Activated T-cell treated with anti-CD3 and anti-CD28 coated beads, Interleukin-2, amount 50 U/mL, for 4 hours (primary cell): ENCODE measurements at places on chromosomes 5 and 9.

DNA sequence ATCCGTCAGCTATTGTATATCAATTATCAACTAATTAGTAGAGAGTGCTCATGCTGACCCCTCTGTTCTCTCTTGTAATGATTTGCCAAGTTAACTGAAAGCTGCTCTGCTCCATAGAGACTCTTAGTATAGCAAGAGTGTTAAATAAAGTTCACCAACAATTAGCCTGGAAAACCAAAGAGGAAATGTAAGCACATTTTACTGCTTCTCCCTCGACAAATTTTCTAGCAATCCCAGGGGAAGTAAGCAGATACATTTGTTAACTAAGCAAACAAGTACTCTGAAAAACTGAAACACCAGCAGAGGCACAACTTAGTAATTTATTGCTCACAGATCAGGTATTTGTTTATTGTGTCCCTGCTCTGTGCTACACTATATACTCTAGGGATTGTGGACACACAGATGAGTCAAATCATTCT is 162.2 kb downstream of the GLIS3 start:
- no peak for DNase-seq

DNA sequence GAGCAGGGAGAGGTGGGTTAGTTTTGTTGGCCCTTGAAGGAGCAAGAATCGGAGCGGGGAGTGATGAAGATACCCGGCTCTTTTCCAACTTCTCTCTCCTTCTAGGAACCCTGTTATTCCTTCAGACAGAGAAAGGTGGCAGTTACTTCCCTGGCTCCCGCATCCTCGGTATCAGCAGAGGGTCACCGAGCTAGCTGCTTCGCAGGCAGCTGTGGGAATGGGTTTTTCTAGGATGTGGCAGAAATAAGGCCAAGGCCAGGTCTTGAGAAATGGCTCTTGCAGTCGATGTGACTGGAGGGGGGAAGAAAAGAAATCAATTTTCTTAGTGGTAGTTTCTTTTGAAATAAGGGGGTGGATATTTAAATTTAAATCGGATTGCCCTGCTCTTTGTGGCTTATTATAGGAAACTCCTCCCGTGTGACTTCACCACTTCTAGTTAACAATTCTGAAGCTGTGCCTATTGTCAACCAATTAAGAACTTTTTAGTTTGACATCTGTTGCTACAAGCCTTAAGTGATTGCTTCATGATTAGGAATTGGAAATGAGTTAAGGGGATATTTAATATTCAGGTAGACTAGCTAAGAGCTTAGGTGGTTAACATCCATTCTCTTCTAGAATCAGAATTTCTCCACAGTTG is 1.4 kb downstream of the SAP30L start:
- DNase-seq: no peak

DNA sequence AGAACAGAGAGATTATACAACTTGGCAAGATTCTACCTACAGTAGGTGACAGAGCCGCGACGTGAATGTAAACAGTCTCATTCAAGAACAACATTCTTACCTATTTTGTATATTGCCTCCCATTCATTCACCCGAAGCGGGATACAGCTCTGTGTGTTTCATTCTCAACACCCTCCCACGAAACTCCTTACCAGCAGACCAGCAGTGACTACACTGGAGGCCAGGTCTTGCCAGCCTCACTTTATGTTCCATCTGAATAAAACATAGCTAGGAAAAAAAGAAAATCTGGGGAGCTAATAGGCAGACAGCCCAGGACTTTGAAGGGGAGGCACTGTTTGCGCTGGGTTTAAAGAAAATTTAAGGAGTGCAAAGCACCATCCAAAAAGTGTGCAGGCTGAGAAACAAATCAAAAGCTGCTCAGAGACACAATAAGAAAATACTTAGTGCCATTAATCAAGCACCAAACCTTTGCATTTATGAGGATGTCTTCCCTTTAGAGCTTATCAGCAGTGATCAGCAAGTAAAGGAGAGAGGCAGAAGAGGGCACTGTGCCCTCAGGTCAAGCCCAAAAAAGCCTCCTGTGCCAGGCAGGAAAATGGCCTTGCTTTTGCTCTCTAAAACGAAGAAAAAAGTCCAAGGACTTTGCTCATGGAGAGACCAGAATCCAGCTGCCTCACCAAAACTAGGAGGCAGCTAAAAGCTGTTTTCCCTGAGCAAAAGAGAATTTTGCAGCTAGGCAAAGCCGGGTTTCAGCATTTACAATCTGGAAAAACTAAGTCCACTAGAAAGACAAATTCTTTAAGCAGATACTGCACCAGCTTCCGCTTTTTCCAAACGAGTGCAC is 295.1 kb downstream of the BNC2 start:
- no peak for DNase-seq

DNA sequence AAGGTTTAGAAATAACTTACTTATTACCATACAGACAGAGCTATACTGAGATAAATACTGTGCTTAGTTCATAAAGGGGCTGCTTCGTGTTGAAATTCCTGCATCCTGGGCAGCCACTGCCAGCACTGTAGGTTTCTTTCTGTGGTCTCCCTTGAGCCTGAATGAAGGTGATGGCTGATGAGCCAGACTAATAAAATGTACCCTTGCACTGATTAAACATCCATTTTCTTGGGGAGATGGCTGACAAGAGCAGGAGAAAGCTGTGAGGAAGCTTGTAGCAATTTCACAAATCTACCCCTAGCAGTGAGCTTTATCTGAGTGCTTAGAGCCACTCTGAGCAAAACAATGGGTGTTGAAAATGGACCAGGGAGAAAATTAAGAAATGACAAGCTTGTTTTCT is 23.3 kb upstream of the ZSWIM6 start:
- DNase-seq: no peak

DNA sequence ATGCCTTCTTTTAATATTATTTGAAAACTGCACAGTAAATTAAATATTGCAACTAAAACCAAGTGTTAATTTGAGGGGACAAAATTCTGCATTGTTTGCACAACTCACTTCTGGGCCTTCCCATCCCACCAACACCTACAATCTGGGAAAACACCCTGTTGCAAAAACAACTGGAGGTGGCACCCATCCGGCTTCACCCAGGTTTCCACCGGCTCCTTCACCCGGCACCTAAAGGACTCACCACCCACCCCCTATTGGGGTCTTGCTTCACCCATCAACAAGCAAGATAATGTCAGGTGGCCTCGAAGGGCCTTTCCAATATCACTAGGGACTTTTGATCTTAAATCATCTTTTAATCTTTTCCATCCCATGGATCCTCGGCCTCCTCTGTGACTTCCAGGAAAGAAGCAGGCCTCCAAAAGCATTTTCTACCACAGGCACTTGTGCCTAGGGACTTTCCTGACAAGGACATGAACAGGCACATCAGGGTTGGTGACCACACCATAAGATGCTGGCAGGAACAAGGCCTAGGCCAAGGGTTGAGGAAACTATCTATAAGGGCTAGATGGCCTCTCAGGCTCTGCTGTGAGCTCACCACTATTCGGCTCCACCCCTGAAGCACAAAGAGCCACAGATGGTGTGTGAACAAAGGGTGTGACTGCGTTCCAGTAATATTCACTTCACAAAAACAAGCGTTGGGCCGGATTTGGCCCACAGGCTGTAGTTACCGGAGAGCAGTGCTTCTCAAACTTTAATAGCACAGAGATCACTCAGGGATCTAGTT is 205.1 kb downstream of the AUH start:
- no peak for DNase-seq

DNA sequence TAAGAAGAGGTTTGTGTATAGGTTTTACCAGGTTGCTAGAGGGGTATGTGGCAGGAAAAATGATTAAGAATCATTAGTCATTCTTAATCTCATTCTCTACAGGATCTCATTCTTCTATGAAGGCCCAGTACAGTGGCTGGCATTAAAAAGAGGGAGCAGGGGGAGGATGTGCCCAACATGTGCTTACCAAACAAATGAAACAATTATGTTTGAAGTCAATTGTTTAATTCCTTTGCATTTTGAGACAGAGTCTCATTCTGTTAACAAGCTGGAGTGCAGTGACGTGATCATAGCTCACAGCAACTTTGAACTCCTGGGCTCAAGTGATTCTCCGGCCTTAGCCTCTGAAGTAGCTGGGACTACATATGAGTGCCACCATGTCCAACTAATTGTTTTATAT is 23.0 kb downstream of the FNIP1 start:
- DNase-seq: no peak

DNA sequence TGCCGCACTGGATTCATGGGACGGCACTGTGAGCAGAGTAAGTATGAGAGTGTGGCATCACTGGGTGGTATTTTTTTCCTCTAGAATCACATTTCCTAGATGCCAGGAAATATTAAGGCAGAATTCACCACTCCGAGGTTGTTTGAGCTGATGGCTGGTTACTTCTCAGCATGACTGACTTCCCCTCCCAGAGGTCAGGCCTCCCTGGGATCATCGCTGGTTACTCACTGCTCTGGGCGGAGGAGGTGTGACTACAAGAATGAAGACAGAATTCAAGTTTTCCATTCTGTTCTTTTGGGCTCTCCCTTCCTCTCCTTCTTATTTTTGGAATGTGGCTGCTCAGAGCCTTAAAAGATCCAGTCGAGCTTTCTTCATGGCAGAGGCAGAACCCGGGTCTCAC is 76.6 kb upstream of the PRRC1 start:
- no peak for DNase-seq

- no peak for DNase-seq
These were observed 410.1 kb downstream of the AGTPBP1 start for GRCh38 chr9:85331626-85332025.

GRCh38 chr9:86369810-86370209 is 15.6 kb upstream of the TUT7 start:
- DNase-seq: no peak

DNA sequence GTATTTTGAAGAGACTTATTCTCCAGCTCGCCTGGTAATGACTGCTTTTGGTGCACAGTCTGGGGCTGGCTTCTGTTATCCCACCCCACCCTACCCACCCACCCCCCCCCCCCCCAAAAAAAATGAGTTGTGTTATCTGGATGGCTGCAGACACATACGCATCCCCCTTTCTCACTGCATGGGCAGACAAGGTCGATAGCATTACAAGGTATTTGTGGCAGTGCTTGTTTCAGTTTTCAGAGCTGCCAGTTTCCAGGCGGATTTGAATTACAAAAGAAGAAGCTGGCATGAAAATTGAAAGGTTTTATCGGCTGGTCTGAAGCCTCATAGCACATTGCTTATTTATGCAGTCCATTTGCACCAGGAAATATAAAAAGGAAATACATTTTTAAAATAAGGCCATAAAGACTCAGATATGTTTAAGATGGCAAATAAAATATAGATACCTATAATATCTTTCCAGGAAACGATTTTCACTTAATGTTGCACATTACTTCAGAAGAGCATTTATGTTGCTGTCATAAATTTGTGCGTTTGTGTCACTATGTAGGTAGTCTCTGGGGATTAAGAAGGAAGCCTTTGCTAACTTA is 85.1 kb upstream of the GRHPR start:
- no peak for DNase-seq

GRCh38 chr5:72110394-72111013 is 3.2 kb downstream of the MAP1B start:
- DNase-seq: no peak

- DNase-seq: no peak
These were observed 15.8 kb upstream of the KIF4B start for GRCh38 chr5:154997746-154998145.

- no peak for DNase-seq
These were observed 137.1 kb upstream of the TARS1 start for GRCh38 chr5:33303579-33304095.

- no peak for DNase-seq
These were observed 107.4 kb downstream of the TMEM174 start for GRCh38 chr5:73280386-73280785.

GRCh38 chr9:14978022-14979000 is 68.1 kb upstream of the FREM1 start:
- no peak for DNase-seq

DNA sequence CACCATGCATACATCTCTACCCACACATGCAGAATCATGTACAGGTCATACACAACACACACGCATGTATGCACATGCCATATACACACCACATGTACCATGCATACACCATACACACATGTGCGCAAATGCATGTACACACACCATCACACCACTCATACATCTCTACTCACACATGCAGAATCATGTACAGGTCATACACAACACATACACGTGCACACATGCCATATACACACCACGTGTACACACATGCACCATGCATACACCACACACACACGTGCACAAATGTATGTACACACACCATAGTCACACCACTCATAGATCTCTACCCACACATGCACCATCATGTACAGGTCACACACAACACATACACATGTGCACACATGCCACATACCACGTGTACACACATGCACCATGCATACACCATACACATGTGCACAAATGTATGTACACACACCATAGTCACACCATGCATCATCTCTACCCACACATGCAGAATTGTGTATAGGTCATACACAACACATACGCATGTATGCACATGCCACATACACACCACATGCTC is 14.0 kb downstream of the GRIN1 start:
- DNase-seq: no peak

- no peak for DNase-seq
These were observed 36.3 kb downstream of the ERGIC1 start for GRCh38 chr5:172870291-172870714.

DNA sequence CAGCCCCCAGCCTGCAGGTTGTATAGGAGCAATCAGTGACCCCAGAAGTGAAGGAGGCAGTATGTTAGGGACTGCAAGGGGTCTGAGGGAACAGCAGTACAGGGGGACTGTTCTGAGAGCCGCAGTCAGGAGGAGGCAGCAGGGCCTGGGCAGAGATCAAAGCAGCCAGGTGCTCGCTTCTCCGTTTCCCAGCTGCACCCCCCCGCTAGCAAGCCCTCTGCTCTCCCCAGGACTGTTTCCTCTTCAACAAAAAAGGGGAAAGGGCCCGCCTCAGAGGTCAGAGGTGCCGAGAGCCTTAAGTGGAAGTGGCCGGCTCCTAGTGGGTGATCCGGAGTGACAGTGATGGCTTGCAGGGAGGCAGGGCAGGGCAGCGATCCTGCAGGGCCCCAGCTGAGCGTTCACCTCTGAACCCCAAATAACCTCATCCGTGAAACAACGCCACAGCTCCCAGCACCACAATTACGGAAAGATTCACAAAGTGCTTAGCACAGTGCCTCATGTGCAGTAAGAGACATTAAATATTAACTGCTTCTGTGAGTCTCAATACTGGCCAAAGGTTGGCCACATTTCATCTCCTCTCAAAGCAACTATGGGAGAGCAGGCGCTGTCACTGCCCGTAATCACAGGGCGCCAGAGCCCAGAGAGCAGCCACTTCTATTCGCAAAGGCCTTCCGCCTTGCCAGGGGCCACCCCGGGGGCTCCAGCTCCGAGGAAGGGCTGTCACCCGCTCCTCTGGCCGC is 8.0 kb downstream of the CLPTM1L start:
- DNase-seq: no peak

- no peak for DNase-seq
These were observed 1.7 kb upstream of the TMCO6 start for GRCh38 chr5:140637371-140638100.

- DNase-seq: no peak
These were observed 75.1 kb downstream of the FGF18 start for GRCh38 chr5:171494452-171495121.
